Activated CD4-positive, alpha-beta T cell treated with anti-CD3 and anti-CD28 coated beads for 36 hours (primary cell): ENCODE measurements at places on chromosomes 13 and 19. TPM values are rescaled to one million over a fixed set of nuclear protein-coding genes. Genes with fewer than 3 reads are reported as not detected.

GRCh38 chr13:20182231-20182846 is 10.4 kb downstream of the GJB2 start:
- H3K27me3 ChIP-seq, result peaks cover 31% of the 10 kb centered on the region
- H3K27ac ChIP-seq, result no peak overlapping the region
- DNase-seq, result peak; percentile 64

DNA sequence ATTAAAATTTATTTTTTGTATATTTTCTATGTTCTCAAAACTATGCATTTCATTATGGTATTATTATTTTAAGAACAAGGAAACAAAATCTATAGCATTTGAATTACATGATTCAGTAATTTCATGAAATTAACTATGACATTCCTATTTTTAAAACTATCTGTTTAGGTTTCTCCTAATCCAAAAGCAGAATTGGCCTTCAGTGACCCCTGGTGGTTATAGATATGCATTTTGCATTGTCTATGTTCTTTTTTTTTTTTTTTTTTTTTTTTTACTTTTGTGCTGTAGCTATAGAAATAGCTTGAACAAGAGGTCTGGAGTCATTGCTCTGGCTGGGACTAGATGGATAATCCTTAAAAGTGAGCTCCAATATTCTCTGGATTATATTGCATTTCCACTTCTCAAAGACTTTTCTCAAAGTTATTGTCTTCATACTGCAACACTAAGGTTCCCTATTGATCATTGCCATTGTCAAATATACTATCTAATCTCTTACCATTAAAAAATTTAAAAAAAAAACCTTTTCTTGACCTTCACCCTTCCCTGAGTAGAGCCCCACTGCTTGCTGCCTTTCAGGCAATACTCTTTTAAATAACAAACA is 15.9 kb upstream of the DNAJC3 start:
- no peak overlapping the region for H3K27ac ChIP-seq
- H3K36me3 ChIP-seq, result no peaks in the 10 kb centered on the region
- DNase-seq, result peak; percentile 21
- peaks cover 19% of the 10 kb centered on the region for H3K27me3 ChIP-seq
- H3K4me1 ChIP-seq, result no peaks in the 10 kb centered on the region

GRCh38 chr19:7272856-7273578 is 21.2 kb downstream of the INSR start:
- no peak overlapping the region for H3K4me3 ChIP-seq
- H3K36me3 ChIP-seq, result no peaks in the 10 kb centered on the region
- DNase-seq, result no peak
- no peak overlapping the region for H3K27ac ChIP-seq
- H3K4me1 ChIP-seq, result no peaks in the 10 kb centered on the region

DNA sequence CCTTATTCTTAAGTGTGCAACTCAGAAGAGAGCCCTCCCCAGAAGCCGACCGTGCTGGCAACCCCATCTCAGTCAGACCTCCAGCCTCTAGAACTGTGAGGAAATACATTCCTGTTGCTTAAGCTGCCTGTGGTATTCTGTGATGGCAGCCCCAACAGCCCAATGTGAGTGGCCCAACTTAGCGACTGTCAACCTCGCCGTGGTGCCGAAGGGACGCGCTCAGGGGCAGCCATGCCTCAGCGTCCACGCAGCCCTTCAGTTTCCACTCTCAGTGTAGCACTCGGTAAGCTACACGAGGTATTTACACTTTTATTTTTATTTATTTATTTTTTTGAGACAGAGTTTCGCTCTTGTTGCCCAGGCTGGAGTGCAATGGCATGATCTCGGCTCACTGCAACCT is 18.4 kb downstream of the PROZ start:
- no peaks in the 10 kb centered on the region for H3K27me3 ChIP-seq
- H3K36me3 ChIP-seq, result peaks cover 66% of the 10 kb centered on the region
- H3K4me1 ChIP-seq, result peaks cover 10% of the 10 kb centered on the region
- no peak overlapping the region for H3K4me3 ChIP-seq
- H3K27ac ChIP-seq, result no peak overlapping the region
- no peak for DNase-seq

- no peak overlapping the region for H3K4me3 ChIP-seq
- no peaks in the 10 kb centered on the region for H3K27me3 ChIP-seq
- H3K27ac ChIP-seq, result no peak overlapping the region
- H3K4me1 ChIP-seq, result peaks cover 14% of the 10 kb centered on the region
- DNase-seq, result no peak
These were observed 98.7 kb downstream of the PCDH9 start for GRCh38 chr13:67131393-67131792.

The SRRM5 gene
- total RNA-seq, result 0.37 TPM

The ATP4A gene
- not detected for total RNA-seq

The ADAT3 gene
- total RNA-seq, result 6.1 TPM

GRCh38 chr13:102367836-102368235 is 34.0 kb downstream of the FGF14 start:
- DNase-seq, result no peak
- no peak overlapping the region for H3K27ac ChIP-seq
- H3K36me3 ChIP-seq, result no peaks in the 10 kb centered on the region
- no peaks in the 10 kb centered on the region for H3K4me1 ChIP-seq
- H3K27me3 ChIP-seq, result peaks cover 11% of the 10 kb centered on the region

The BRME1 gene
- 5.3 TPM for total RNA-seq

DNA sequence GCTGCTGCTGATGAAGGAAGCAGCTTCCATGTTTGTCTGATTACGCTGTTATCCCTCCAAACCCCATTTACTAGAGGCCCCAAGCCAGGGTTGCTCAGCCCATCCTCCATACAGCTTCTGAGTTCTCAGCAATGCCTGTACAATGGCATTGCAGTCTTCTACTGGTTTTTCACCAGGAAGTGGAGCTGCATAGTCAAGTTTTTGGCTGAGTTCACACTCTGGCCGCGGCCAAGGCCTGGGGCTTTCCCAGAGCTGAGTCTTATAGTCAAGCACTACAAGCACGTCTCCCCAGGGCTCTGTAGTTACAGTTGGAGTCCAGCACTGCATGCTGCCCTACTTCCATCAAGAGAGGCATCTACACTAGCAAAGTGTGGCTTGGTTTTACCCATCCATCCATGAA is 182.5 kb downstream of the POU4F1 start:
- no peak overlapping the region for H3K4me3 ChIP-seq
- H3K4me1 ChIP-seq, result no peaks in the 10 kb centered on the region
- H3K36me3 ChIP-seq, result no peaks in the 10 kb centered on the region
- no peak overlapping the region for H3K27ac ChIP-seq
- no peak for DNase-seq

The SYNE4 gene
- 1.6 TPM for total RNA-seq

- no peak overlapping the region for H3K4me3 ChIP-seq
- no peak overlapping the region for H3K27ac ChIP-seq
- peaks cover 10% of the 10 kb centered on the region for H3K27me3 ChIP-seq
- no peaks in the 10 kb centered on the region for H3K4me1 ChIP-seq
These were observed 102.6 kb upstream of the TSHZ3 start for GRCh38 chr19:31451686-31452330.

The LYPD3 gene
- 3.1 TPM for total RNA-seq
